ENCODE measurements at places on chromosomes 5 and 9.

GRCh38 chr9:130305381-130305780 lies 39.8 kb downstream of the HMCN2 start:
- DNase-seq: no peak

GRCh38 chr5:31854181-31855133 lies 215.5 kb downstream of the PDZD2 start:
- peak; percentile 25 for DNase-seq

- DNase-seq: no peak
These were observed 131.2 kb upstream of the IQGAP2 start for GRCh38 chr5:76271836-76272235.

DNA sequence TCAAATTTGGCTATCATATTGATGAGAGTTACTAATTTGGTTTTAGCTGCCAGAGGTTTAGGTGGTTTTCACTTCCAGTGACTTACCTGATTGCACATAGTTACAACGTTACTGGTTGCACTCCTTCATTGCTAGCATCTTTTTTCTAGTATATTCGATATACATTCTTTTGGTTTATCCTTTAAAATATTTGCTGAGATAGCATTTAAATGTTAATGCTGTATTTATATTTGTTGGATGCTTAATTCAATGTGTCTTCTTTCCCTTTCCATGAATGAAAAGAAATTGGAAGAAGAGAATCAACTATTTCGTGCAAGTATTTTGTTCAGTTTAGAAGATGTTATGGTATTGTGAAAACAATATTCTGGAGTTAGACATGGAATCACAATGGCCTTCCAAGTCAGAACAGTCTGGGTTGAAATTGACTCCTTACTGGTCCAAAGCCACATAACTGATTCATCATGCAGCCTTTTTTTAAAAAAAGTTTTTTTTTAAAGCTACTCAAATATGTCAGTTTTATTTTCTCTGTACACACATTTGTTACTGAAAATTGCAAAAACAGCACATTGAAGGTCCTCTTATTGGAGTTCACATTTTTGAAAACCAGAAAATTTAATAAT lies 2.2 kb downstream of the SPIN1 start:
- no peak for DNase-seq

- DNase-seq: no peak
These were observed 338.2 kb upstream of the TARS1 start for GRCh38 chr5:33102551-33102950.

DNA sequence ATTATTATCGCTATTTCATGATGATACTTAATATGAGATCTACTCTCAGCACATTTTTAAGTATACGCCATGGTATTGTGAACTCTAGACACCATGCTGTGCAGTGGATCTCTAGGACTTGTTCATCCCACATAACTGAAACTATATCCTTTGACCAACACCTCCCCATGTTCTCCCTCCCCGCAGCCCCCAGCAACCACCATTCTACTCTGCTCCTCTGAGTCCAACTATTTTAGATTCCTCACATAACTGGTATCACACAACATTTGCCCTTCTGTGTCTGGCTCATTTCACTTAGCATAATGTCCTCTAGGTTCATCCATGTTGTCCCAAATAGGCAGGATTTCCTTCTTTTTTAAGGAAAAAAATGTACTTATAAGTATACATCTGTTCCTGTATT lies 6.6 kb upstream of the TBC1D2 start:
- DNase-seq: no peak

- no peak for DNase-seq
These were observed 184.2 kb downstream of the NSG2 start for GRCh38 chr5:174229514-174230370.

GRCh38 chr9:129698254-129698757 lies 32.9 kb downstream of the PRRX2 start:
- DNase-seq: no peak

DNA sequence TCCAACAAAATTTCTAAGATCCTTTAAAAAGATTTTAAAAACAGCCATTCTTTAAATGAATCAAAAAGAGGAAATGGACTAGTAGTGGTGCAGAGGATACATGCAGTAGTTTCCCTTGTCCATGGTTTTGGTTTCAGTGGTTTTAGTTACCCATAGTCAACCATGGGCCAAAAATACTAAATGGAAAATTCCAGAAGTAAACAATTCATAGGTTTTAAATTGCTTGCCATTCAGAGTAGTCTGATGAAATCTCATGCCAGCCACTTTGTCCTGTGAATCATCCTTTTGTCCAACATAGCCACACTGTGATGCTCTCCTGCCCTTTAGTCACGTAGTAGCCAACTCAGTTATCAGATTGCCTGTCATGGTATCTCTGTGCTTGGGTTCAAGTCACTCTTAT lies 286.1 kb downstream of the ANXA1 start:
- DNase-seq: no peak

DNA sequence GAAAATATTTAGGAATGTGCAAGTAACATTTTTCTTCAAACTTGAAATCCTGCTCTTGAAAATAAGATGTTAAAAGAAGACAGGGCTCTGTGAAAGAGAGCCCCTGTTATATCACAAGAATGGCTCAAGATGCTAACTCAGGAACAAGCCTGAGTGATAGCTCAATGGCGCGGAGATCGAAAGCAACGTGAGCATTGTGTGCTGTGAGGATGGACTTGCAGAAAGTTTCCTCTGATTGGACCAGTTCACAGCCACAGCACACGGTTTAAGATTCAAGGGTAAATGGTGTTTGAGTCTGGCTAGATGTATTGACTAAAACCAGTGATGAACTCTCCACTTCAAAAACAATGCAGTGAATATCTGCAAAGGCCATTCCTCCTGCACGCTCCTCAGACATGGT lies 2387.0 kb downstream of the MAT2B start:
- no peak for DNase-seq

GRCh38 chr9:82894548-82894947 lies 168.4 kb downstream of the RASEF start:
- no peak for DNase-seq

- no peak for DNase-seq
These were observed 6.3 kb upstream of the KCNIP1 start for GRCh38 chr5:170497311-170498038.

GRCh38 chr9:14956208-14956607 lies 46.0 kb upstream of the FREM1 start:
- DNase-seq: no peak

- DNase-seq: no peak
These were observed 16.8 kb downstream of the MGAT1 start for GRCh38 chr5:180785794-180786221.
